ENCODE measurements at places on chromosomes 12 and 14. TPM values are rescaled to one million over a fixed set of nuclear protein-coding genes. Genes with fewer than 3 reads are reported as not detected.

CHFR gene
- polyA plus RNA-seq: 25.8 TPM

CACNB3 gene
- polyA plus RNA-seq: 1.5 TPM

SERPINA3 gene
- polyA plus RNA-seq: not detected

KRT2 gene
- polyA plus RNA-seq: 0.17 TPM

SLCO1C1 gene
- not detected for polyA plus RNA-seq

CPSF2 gene
- 49.0 TPM for polyA plus RNA-seq

SIX6 gene
- not detected for polyA plus RNA-seq

CLEC4A gene
- not detected for polyA plus RNA-seq

KLRD1 gene
- polyA plus RNA-seq: not detected

MYF5 gene
- polyA plus RNA-seq: not detected

PRH2 gene
- not detected for polyA plus RNA-seq

PRIMA1 gene
- polyA plus RNA-seq: not detected

MORN3 gene
- 0.12 TPM for polyA plus RNA-seq

FBLN5 gene
- polyA plus RNA-seq: 0.11 TPM

TCP11L2 gene
- polyA plus RNA-seq: 1.6 TPM

CLEC4D gene
- polyA plus RNA-seq: not detected

OLR1 gene
- not detected for polyA plus RNA-seq

TAS2R14 gene
- 1.3 TPM for polyA plus RNA-seq

BTG1 gene
- 7.1 TPM for polyA plus RNA-seq

GPRC5A gene
- not detected for polyA plus RNA-seq

IFNG-AS1 gene
- not detected for polyA plus RNA-seq

SLC15A4 gene
- polyA plus RNA-seq: 14.5 TPM

SP1 gene
- polyA plus RNA-seq: 25.5 TPM

FOXM1 gene
- 18.7 TPM for polyA plus RNA-seq

TSPAN11 gene
- polyA plus RNA-seq: not detected

FAM186B gene
- 0.20 TPM for polyA plus RNA-seq

TAS2R43 gene
- not detected for polyA plus RNA-seq

REM2 gene
- 0.97 TPM for polyA plus RNA-seq

IL23A gene
- 29.3 TPM for polyA plus RNA-seq

KRT72 gene
- polyA plus RNA-seq: not detected

GMPR2 gene
- 28.4 TPM for polyA plus RNA-seq

KLRC3 gene
- polyA plus RNA-seq: not detected

KRT75 gene
- not detected for polyA plus RNA-seq

ZNF10 gene
- 4.1 TPM for polyA plus RNA-seq

ASPG gene
- polyA plus RNA-seq: not detected

PIWIL1 gene
- not detected for polyA plus RNA-seq

P2RX7 gene
- polyA plus RNA-seq: 0.15 TPM

GPR137C gene
- polyA plus RNA-seq: not detected

BRMS1L gene
- polyA plus RNA-seq: 3.5 TPM

ZNF219 gene
- polyA plus RNA-seq: 7.7 TPM

CAPZA3 gene
- not detected for polyA plus RNA-seq

TMEM233 gene
- polyA plus RNA-seq: 0.17 TPM

CMTM5 gene
- not detected for polyA plus RNA-seq

HPD gene
- 0.09 TPM for polyA plus RNA-seq

OR6C65 gene
- polyA plus RNA-seq: not detected

TOGARAM1 gene
- 1.7 TPM for polyA plus RNA-seq

CFAP251 gene
- 31.0 TPM for polyA plus RNA-seq

GALNT8 gene
- polyA plus RNA-seq: 0.46 TPM

MARK3 gene
- 53.2 TPM for polyA plus RNA-seq

MAP4K5 gene
- 28.0 TPM for polyA plus RNA-seq

ACSS3 gene
- polyA plus RNA-seq: not detected

NKX2-1 gene
- polyA plus RNA-seq: not detected
